Left kidney (tissue), 8 donors: ENCODE measurements at places on chromosomes 7 and 10. TPM values are rescaled to one million over a fixed set of nuclear protein-coding genes. Genes with fewer than 3 reads are reported as not detected.

The NRCAM gene
- polyA plus RNA-seq = 27.3 TPM

The ANKRD16 gene
- 12.0 TPM for polyA plus RNA-seq

The MSMB gene
- polyA plus RNA-seq = not detected

The FAM237B gene
- polyA plus RNA-seq = 1.1 TPM

The OR2A7 gene
- polyA plus RNA-seq = 9.4 TPM

The CADPS2 gene
- polyA plus RNA-seq = 51.3 TPM

The OR6B1 gene
- not detected for polyA plus RNA-seq

The LAMB1 gene
- polyA plus RNA-seq = 826 TPM

The IFIT5 gene
- polyA plus RNA-seq = 16.1 TPM

The MRLN gene
- polyA plus RNA-seq = 0.48 TPM

The VPS37D gene
- 9.4 TPM for polyA plus RNA-seq

The ZNF425 gene
- polyA plus RNA-seq = 8.6 TPM

The SCIN gene
- polyA plus RNA-seq = 112 TPM

The INHBA gene
- polyA plus RNA-seq = 4.0 TPM

The DNAJC12 gene
- polyA plus RNA-seq = 11.0 TPM

The ADAM12 gene
- polyA plus RNA-seq = 26.4 TPM

The MET gene
- polyA plus RNA-seq = 52.6 TPM

The KCNMA1 gene
- 3.6 TPM for polyA plus RNA-seq

The HECTD2 gene
- 38.4 TPM for polyA plus RNA-seq

The GPR15LG gene
- 0.52 TPM for polyA plus RNA-seq

The NAT16 gene
- not detected for polyA plus RNA-seq

The PI4K2A gene
- polyA plus RNA-seq = 18.1 TPM

The PITRM1 gene
- 86.1 TPM for polyA plus RNA-seq

The HOXA3 gene
- 47.9 TPM for polyA plus RNA-seq

The LDB3 gene
- 1.2 TPM for polyA plus RNA-seq

The FAM131B gene
- polyA plus RNA-seq = 2.1 TPM

The POU6F2 gene
- polyA plus RNA-seq = 0.18 TPM

The HSPA14 gene
- 27.2 TPM for polyA plus RNA-seq

The GSAP gene
- polyA plus RNA-seq = 16.6 TPM

The SRGN gene
- 10.7 TPM for polyA plus RNA-seq

The TMEM139 gene
- 55.7 TPM for polyA plus RNA-seq

The AFAP1L2 gene
- polyA plus RNA-seq = 39.1 TPM

The ZNF783 gene
- polyA plus RNA-seq = 17.0 TPM

The LRRD1 gene
- polyA plus RNA-seq = 0.75 TPM

The ITPRID1 gene
- polyA plus RNA-seq = not detected

The MCM10 gene
- polyA plus RNA-seq = 17.1 TPM

The GRID1 gene
- 1.1 TPM for polyA plus RNA-seq

The PRLHR gene
- not detected for polyA plus RNA-seq

The FFAR4 gene
- polyA plus RNA-seq = not detected

The THSD7A gene
- 86.9 TPM for polyA plus RNA-seq

The ADCYAP1R1 gene
- 0.75 TPM for polyA plus RNA-seq

The ARMC3 gene
- 17.8 TPM for polyA plus RNA-seq

The DHTKD1 gene
- 36.7 TPM for polyA plus RNA-seq

The GLCCI1 gene
- 50.4 TPM for polyA plus RNA-seq

The SPDYE2 gene
- polyA plus RNA-seq = 14.8 TPM

The RPEL1 gene
- 0.18 TPM for polyA plus RNA-seq

The SLC26A5 gene
- polyA plus RNA-seq = 0.75 TPM

The MUC12 gene
- 0.02 TPM for polyA plus RNA-seq

The TIMM23 gene
- 68.4 TPM for polyA plus RNA-seq

The FAM241B gene
- 10.9 TPM for polyA plus RNA-seq
